ENCODE measurements at places on chromosomes 7 and 10. TPM values are rescaled to one million over a fixed set of nuclear protein-coding genes. Genes with fewer than 3 reads are reported as not detected.

ANKRD1 gene
- not detected for total RNA-seq

- no peak for DNase-seq
These were observed 14.1 kb downstream of the FOXL3 start for GRCh38 chr7:303884-304573.

GRCh38 chr10:128528167-128528566 is 401.9 kb upstream of the MKI67 start:
- no peak for DNase-seq

EXOSC1 gene
- total RNA-seq = 37.7 TPM

MYH16 gene
- total RNA-seq = not detected

- no peak for DNase-seq
These were observed 9.7 kb upstream of the MPP7 start for GRCh38 chr10:28312572-28312971.

DNA sequence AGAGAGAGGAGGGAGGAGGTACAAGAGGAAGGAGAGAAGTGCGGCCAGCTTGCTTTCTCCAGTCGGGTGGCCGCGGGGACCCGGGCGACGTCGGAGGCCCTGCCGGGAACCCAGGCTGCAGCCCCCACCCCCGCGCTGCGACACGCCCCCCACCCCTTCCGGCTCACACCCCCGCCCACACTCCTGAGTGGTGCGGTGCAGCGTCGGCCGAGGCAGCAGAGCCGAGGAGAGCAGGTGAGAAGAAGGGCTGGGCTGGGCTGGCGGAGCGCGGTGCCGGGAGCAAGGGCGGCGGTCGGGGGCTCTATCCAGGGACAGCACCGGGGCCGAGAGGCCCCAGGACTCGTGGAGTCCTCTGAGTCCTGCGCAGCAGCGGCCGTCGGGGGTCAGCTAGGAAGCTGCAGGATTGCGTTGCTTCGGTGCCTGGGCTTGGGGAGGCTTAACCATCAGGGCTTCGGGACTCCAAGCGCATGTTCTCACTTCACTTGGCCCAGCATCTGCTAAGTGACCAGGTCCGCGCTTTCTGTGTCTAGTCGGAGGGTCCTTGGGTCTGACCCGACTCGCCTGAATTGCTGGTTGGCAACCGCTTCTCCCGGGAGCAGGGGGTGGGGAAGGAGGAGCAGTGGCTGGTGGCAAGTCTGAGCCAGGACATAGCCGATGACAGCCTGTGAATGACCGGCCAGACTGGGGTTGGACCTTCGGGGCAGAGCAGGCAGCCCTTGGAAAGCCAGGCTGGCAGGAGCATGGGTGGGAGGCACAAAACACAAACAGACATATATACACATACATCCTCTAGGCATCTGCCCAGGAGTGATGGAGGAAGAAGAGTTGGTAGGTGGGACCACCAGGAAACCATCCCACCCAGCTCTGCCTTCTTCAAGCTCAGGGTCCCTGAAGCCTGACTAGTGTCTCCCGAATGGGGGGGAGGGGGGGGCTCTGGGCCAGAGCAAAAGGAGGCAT is 683 bp downstream of the CHAT start:
- no peak for DNase-seq

- no peak for DNase-seq
These were observed 65.5 kb downstream of the TNS3 start for GRCh38 chr7:47516386-47516785.

CALML5 gene
- total RNA-seq = not detected

DNA sequence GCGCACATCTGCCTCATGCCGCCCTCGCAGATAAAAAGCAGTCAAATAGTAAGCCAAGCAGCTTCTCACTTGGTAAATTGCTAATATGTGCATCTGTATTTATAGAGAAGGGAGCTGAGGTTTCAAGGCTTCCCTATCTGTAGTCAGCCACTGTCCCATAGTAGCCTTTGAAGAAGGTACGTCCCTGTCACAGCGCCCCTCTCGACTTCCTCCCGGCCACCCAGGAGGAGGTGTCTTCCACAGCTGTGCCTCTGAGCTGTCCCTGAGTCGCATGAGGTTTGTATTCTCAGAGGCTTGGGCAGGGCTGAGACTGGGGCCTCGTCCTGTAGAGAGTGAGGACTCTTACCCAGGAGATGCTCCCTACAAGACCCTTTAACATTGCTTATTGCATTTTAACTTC is 49.0 kb downstream of the SPOCK2 start:
- DNase-seq = no peak

SLC26A5 gene
- 0.24 TPM for total RNA-seq

DNA sequence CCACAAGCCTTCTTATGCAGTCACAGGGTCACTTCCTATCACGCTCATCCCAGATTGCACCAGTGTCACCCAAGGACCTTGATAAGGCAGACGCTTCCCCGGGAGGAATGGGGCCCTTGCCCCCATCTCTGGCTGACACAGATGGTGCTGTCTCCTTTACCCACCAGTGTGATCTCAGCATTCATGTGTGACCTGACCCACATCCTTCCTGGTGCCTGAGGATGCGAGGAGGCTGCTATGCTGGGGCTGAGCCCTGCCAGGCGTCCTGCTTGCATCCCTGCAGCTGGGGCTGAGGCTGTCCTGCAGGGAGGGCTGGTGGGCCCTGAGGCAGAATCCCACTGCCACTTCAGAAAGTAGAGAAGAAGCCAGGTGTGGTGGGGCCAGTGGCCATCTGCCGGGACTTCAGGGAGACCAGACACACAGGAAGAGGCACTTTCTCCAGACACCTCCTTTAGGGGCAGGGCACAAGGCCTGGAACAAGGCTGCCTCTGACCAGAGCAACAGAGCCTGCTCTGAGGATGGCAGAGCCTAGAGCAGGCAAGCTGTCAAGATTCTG is 35.3 kb downstream of the RASGEF1A start:
- DNase-seq = peak; percentile 8

- no peak for DNase-seq
These were observed 24.6 kb upstream of the DGKI start for GRCh38 chr7:137871170-137871915.

GPR85 gene
- total RNA-seq = 18.8 TPM

PDZD7 gene
- total RNA-seq = 24.7 TPM

DNA sequence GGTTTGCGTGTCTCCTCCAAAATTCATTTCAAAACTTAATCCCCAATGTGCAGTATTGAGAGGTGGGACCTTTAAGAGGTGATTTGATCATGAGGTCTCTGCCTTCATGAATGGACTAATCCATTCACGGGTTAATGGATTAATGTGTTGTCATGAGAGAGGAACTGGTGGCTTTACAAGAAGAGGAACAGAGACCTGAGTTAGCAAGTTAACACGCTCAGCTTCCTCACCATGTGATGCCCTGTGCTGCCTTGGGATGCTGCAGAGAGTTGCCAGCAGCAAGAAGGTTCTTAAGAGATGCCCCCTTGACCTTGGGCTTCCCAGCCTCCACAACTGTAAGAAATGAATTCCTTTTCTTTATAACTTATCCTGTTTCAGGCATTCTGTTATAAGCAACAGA is 3.7 kb upstream of the TCTN3 start:
- no peak for DNase-seq

DNA sequence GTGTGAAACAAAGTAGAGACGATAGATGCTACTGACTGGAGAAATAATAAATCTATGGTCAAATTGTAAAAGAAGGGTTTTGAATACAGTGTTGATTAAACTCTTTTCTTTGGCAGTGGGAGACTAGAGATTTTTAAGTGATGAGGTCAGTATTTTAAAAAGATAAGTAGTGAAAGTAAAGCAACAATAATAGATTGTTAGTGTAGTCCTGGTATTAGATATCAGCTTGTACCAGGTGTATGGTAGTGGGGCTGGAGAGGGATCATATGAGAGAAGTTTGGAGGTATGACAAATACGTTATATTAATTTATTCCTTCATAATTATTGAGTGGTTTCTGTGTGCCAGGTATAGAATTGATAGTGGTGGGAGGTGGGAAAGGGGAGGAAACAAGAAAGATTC is 25.2 kb downstream of the PHTF2 start:
- DNase-seq = no peak

DNA sequence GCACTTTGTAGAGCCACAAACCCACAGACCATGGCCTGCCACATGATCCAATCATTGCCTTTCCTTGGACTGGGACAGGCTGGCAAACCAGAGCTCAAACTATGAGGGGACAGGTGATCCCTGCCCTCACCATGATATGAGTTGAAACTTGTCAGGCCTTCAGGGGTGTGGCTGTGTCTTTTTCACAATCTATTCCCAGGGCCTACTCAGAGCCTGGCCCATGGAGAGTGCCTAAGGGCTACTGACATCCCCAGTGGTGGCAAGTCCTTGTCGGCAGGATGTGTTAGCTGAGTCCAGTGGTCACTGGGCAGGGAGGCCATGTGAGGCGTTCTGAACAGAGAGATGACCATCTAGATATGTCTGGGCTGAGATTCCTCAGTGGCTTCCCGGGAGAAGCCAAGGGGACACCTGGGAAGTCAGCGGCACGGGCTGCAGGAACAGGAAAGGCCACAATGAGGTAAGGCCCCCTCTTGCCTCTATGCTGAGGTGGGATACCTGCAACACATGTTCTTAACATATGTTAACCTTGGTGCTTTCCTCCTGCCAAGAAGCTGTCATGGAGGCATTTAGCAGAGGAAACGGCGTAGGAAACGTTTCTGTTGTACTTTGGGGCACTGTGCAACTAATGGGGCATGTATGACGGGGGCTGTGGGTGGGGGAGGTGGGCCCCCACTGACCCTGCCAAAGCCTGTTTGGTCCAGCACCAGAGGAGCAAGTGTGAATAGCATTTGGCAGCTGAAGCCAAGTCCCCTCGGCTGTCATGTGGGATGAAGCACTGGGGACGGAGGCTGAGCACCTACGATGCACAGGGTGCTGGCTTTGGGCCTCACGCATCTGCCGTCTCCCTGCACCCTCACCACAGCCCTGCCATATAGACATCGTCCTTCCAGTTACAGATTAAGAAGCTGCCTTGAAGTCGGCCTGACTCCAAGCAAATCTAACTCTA is 384.0 kb downstream of the RPS24 start:
- DNase-seq = no peak

- DNase-seq = no peak
These were observed 425.4 kb downstream of the EXOC4 start for GRCh38 chr7:133678137-133678814.

EPHB4 gene
- total RNA-seq = 3.5 TPM

DNA sequence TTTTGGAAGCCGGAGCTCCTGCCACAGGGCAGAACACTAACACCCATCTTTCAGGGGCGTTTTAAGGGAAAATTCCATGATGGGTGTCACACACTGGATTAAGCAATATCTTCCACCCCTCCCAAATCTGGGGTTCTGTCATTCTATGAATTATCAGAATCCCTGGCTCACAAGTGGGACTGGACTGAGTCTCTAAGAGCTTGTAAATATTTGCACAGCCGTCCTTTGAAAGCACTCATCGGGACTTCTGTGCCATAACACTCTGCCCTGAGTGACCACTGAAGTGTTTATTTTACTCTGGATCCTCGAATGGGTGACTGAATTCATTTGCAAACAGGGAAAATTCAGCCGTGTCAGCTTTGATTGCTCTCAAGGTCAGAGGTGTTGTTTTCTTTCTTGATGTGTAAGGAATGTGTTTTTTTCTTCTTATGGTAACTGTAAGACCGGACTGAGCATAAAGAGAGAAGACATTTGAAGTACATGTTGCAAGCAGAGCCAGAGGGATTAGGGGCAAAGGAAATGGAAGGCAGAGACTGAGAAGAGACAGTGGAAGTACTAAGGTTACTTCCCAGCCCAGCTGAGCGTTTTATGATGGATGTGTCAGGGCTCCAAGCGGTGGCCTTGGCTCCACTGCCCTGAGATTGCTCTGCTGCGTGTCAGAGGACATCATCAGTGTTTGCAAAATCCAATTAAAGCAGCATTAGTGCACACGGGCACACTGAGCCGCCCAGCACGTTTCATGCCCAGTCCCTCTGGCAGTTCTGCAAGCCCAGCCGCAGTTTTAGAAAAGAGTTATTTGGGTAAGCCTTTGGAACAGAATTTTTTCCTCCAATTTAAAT is 17.7 kb upstream of the GTPBP4 start:
- DNase-seq = no peak

DNA sequence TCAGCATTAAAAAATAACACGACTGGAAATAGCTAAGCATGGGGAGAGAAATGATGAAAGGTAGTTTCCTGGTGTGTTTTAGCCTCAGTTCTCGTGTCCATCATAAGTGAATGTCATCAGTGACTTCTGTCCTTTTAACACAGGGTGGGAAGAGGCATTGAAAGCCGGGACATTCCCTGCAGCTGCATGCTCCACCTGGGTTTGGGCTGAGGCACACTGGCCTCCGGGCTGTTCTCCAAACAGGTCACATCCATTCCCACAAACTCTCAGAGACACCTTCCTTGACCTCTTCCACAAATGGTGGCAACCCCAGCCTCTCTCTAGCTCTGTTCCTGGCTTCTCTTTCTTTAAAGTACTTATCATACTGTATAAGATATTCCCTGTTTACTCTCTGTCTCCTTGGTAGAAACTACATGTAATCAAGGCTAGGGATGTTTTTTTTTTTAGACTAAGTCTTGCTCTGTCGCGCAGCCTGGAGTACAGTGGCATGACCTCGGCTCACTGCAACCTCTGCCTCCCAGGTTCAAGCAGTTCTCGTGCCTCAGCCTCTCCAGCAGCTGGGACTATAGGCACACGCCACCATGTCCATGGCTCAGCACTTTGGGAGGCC is 22.6 kb downstream of the BAIAP2L1 start:
- no peak for DNase-seq

AKR1C4 gene
- total RNA-seq = not detected

SPDYE6 gene
- total RNA-seq = not detected

SOSTDC1 gene
- total RNA-seq = 7.1 TPM
